Naive thymus-derived CD8-positive, alpha-beta T cell (primary cell): ENCODE measurements at places on chromosomes 12 and 14.

DNA sequence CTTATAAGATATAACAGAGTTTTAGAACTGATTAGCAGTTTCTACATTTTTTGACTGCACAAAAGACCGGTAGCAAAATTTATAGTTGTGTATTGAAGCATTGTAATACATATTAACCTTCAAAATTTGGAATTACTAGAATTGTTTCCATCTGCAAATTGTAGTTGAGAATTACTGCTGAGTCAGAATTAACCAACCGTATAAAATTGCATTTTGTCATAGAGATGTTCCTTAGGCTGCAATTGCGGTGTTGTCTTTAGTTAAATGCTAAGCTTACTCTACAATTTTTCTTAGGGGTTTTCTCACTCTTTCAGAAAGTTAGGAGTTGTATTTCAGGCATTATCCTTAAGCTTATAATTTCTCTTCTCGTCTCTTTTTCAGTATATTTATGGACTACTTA, 132.2 kb downstream of the PLEKHA5 start:
- no peak overlapping the region for H3K27ac ChIP-seq
- no peaks in the 10 kb centered on the region for H3K4me1 ChIP-seq
- no peak for DNase-seq
- no peak overlapping the region for H3K4me3 ChIP-seq
- no peaks in the 10 kb centered on the region for H3K36me3 ChIP-seq

GRCh38 chr14:56390859-56391258, 188.7 kb upstream of the TMEM260 start:
- peaks cover 3% of the 10 kb centered on the region for H3K36me3 ChIP-seq
- H3K4me1 ChIP-seq: peaks cover 2% of the 10 kb centered on the region
- H3K4me3 ChIP-seq: no peak overlapping the region

DNA sequence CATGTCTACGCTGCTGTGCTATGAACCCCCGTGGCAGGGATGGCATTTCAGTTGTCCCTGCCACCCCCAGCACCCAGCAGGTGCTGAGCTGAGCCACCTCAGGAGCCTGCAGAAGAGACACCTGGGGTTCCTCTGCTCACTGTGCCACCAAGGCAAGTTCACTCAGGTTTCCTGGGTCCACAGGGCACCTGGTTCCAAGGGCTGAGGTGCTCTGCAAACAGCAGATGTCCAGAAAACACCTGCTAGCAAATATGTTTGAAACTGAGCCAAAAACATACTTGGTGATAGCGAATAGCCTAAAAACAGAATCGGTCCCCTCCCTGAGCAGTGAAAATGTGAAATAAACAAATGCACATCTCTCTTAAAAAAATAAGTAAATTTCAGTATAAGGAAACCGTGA, 35.6 kb upstream of the GPR68 start:
- H3K36me3 ChIP-seq: peaks cover 95% of the 10 kb centered on the region
- H3K4me3 ChIP-seq: no peak overlapping the region
- H3K27me3 ChIP-seq: no peaks in the 10 kb centered on the region
- DNase-seq: no peak
- peaks cover 17% of the 10 kb centered on the region for H3K4me1 ChIP-seq
- H3K27ac ChIP-seq: no peak overlapping the region

DNA sequence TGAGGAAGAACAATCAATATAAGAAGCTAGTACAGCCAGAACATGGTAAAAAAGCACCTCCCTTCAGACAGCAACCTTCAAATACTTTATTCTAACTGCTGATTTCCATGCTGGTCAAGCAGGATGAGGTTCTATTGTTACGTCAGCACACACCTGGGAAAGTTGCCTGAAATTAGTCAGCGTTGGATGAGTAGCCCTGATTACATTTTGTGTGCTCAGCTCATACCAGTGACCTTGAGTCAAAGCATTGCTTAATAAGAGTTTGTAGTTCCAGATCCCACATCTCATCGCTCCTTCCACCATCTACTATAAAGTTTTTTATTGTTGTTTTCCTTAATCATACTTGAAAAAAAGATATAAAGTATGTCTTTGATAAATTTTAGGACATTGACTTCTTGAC, 361.5 kb downstream of the EGLN3 start:
- H3K27ac ChIP-seq: no peak overlapping the region
- H3K4me1 ChIP-seq: no peaks in the 10 kb centered on the region
- H3K36me3 ChIP-seq: no peaks in the 10 kb centered on the region
- no peak for DNase-seq
- H3K27me3 ChIP-seq: peaks cover 4% of the 10 kb centered on the region
- H3K4me3 ChIP-seq: no peak overlapping the region
